ENCODE measurements at places on chromosomes 7 and 10. TPM values are rescaled to one million over a fixed set of nuclear protein-coding genes. Genes with fewer than 3 reads are reported as not detected.

Gene MRLN
- total RNA-seq: not detected

Gene NAT16
- not detected for total RNA-seq

Gene MSMB
- total RNA-seq: 0.27 TPM

Gene NPFFR1
- not detected for total RNA-seq

Gene C10orf71
- under 0.01 TPM for total RNA-seq

Gene TMEM236
- total RNA-seq: 0.19 TPM

Gene CYTH3
- total RNA-seq: 8.0 TPM

Gene PDGFA
- 76.9 TPM for total RNA-seq

Gene SPDYE6
- not detected for total RNA-seq

Gene CACNA2D1
- 49.0 TPM for total RNA-seq

Gene MACC1
- under 0.01 TPM for total RNA-seq

Gene TUBB8
- total RNA-seq: not detected

Gene PDK4
- total RNA-seq: 4.2 TPM

Gene MEST
- total RNA-seq: 8.3 TPM

Gene MOGAT3
- not detected for total RNA-seq

Gene FAM24A
- total RNA-seq: not detected

Gene ZNF503
- 0.72 TPM for total RNA-seq

Gene PSD
- 0.28 TPM for total RNA-seq

Gene CLCN1
- not detected for total RNA-seq

Gene ANXA8L1
- total RNA-seq: not detected

Gene ADAMTS14
- total RNA-seq: not detected

Gene AUTS2
- total RNA-seq: 1.1 TPM

Gene PROSER2
- total RNA-seq: 5.0 TPM

Gene ANKRD1
- total RNA-seq: 667 TPM

Gene RELN
- 1.9 TPM for total RNA-seq

Gene TAS2R3
- 1.2 TPM for total RNA-seq

Gene LANCL2
- 22.2 TPM for total RNA-seq

Gene FZD8
- total RNA-seq: 33.4 TPM

Gene IQUB
- total RNA-seq: 0.36 TPM

Gene SERPINE1
- 3,900 TPM for total RNA-seq

Gene TAS2R4
- total RNA-seq: 0.90 TPM

Gene PLAC9
- 3.9 TPM for total RNA-seq

Gene RARRES2
- 0.09 TPM for total RNA-seq

Gene HECW1
- total RNA-seq: not detected

Gene NKX1-2
- total RNA-seq: not detected

Gene TMEM139
- total RNA-seq: not detected

Gene ADRB1
- total RNA-seq: not detected

Gene PGAM2
- not detected for total RNA-seq

Gene AKR1C1
- 3.2 TPM for total RNA-seq

Gene CALML5
- not detected for total RNA-seq

Gene ANXA8
- total RNA-seq: not detected

Gene GTPBP10
- 8.5 TPM for total RNA-seq

Gene DPYSL4
- total RNA-seq: 14.7 TPM

Gene OR2A42
- total RNA-seq: 0.09 TPM

Gene AGBL3
- 1.3 TPM for total RNA-seq

Gene NUTM2A
- 0.19 TPM for total RNA-seq

Gene SND1
- total RNA-seq: 212 TPM

Gene NRCAM
- total RNA-seq: 57.6 TPM

Gene SOSTDC1
- not detected for total RNA-seq

Gene GIMAP2
- total RNA-seq: 55.9 TPM

Gene ERVW-1
- not detected for total RNA-seq

All from endothelial cell of coronary artery (primary cell).